Natural killer cell (primary cell): ENCODE measurements at places on chromosomes 5 and 9. TPM values are rescaled to one million over a fixed set of nuclear protein-coding genes. Genes with fewer than 3 reads are reported as not detected.

PROB1 gene
- 0.96 TPM for total RNA-seq

TERT gene
- not detected for total RNA-seq

ZNG1A gene
- total RNA-seq, result 12.1 TPM

OMD gene
- not detected for total RNA-seq

TRMT10B gene
- total RNA-seq, result 15.4 TPM

DNA sequence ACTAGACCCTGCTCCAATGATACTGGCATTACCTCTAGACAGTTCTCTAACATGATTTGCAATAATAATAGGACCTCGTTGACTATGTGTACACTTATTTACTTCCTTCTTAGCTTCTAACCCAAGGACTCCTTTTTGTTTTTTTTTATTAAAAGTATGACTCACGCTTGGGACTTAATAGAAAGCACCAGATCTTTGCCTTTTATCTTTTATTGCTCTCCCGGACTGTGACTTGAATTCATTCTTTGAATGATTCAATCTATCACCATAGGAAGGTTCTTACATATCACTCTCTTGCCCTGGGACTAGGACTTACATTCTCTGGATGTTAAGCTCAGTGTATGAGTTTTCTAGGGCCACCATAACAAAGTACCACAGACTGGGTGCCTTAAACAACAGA lies 9.0 kb downstream of the C9 start:
- no peak for DNase-seq

- DNase-seq, result no peak
Measured at GRCh38 chr9:115016344-115016743, 86.0 kb upstream of the TNFSF8 start.

DNA sequence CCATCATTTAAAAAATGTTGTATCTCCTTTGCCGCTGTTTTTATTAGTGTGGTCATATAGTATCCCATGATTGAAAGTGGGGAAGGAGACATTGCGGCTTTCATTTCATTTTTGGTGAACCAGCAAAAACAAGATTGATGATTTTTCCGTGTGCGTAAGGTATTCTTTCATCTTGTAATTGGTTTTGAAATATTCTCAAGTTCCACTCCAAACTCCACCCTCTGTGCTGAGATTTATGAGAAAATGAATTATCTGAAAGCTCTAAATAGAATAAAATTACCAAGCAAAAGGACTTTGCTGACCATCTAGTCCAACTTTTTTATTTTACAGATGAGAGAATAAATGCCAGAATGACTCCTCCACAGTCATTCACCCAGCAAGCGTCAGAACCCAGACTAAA lies 103.1 kb upstream of the MPDZ start:
- DNase-seq, result no peak

DNA sequence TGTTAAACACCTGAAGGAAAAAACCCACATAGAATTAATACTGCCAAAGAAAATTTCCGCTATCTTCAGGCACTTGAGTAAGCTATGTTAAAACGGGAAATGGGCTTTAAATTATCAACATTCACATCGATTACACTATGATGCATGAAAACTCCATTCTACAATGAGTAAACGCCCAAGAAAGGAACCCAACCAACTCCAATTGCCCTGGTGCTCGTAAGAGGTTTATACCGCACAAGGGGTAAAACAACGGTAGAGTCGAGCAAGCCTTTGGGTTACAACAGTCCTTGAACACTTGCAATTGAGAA lies 1.0 kb downstream of the AGTPBP1 start:
- no peak for DNase-seq

DNA sequence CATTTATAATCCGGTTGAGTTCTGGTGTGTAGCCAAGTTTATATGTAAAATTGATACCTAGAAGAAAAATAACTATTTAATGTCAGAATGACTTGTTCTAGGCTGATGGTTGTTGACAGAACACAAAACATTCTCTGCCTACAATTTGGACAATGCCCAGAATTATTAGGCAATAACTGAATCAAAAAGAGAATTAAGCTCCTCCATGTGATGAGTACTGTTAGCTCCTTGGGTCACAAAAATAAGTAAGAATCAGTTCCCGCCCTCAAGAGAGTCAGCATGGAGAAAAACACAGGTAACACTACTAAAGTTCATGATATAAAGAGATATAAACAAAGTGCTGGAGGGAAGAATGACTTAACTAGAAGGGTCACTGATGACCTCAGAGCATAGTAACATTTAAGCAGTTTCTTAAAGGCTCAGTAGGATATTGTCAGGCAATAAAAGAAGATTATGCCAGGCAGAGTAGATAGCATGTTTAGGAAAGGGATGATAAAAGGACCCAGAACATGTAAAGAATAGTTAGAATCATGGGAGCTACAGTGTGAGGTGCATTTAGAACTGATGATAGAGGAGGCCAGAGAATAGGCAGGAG lies 200.5 kb upstream of the ACTBL2 start:
- no peak for DNase-seq

DNA sequence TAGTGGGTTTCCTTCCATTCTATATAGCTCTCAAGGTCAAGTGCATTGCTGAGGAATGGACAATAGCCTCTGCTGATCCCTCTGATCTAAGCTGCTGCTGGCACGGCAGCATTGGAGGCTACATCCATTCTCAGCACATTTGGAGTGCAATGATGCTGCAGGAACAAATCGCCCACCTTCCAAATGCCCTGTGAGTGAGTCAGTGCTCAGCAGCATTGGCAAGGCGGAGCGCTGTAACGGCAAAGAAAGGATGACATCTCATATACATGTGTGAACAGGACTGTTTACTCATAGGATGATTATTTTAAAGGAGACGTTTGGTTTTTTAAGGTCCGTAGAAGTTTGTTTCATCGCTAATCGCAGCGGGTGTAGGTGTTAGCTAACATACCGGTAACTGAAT lies 408.7 kb downstream of the ARHGEF28 start:
- DNase-seq, result no peak

DNA sequence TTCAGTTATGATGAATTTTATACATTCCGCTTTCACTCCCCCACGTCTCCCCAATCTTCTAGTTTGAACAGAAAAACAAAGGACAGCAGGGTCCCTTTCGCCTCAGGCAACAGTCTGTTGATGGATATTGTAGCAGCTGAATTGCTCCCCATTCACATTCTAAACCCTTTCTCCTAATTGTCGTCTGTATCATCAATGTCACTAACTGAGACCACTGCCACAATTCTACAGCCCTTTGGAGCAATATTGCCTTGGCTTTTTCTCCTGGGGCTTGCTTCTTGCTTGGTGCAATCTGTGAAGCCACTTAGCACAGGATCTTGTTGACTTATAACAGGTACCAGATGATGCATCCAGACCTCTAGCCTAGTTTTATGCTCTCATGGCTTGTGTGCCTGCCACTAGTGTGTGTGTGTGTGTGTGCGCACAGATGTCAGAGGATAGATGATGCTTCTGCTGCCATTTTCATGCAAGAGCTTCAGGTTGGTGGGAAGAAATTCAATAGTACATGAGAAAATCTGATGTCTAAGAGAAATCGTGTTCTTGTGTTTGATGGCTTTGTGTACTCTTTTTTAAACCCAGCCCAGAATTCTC lies 195.2 kb upstream of the ISL1 start:
- no peak for DNase-seq

DNA sequence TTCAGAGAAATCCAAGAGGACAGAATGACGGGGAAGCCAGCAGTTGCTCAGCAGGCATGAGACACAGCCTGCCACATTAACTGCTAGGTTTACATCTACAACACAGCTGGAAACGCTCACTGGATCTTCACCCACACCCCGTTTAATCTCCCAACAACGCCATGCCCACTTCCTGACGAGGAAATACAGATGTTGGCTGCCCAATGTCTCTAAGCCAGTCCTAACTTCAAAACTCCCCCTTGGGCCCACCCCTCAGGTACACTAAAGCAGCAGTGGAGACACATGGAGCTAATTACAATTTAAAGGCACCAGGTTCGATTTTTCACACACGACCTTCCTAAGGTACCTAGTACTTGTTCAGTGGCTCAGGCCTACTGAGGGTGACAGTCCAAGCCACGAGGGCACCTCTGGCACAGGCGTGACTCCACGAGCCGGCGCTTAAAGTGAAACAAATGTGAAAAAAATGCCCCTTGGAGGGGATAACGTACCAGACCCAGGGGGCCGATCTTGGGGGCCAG lies 904 bp downstream of the RPL12 start:
- DNase-seq, result no peak

GRCh38 chr5:135508496-135509005 lies 27.2 kb downstream of the NEUROG1 start:
- no peak for DNase-seq

- no peak for DNase-seq
Measured at GRCh38 chr9:75983319-75984045, 93.0 kb downstream of the PCSK5 start.

DNA sequence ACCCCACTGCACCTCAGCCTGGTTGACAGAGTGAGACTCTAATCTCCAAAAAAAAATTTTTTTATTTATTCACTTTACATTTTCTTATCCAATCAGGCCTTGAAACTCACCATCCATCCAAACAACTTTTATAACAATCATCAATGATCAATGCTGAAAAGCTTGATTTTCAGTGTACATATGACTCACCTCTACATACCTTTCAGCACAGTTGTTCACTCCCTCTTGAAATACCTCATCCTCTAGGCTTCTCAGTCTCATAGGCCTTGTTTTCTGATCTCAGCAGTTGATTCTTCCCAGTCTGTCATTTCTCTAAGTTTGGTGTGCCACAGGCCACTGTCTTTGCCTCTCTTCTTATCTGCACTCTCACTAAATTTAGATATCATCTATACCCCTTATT lies 36.2 kb downstream of the GRIN3A start:
- DNase-seq, result no peak

DNA sequence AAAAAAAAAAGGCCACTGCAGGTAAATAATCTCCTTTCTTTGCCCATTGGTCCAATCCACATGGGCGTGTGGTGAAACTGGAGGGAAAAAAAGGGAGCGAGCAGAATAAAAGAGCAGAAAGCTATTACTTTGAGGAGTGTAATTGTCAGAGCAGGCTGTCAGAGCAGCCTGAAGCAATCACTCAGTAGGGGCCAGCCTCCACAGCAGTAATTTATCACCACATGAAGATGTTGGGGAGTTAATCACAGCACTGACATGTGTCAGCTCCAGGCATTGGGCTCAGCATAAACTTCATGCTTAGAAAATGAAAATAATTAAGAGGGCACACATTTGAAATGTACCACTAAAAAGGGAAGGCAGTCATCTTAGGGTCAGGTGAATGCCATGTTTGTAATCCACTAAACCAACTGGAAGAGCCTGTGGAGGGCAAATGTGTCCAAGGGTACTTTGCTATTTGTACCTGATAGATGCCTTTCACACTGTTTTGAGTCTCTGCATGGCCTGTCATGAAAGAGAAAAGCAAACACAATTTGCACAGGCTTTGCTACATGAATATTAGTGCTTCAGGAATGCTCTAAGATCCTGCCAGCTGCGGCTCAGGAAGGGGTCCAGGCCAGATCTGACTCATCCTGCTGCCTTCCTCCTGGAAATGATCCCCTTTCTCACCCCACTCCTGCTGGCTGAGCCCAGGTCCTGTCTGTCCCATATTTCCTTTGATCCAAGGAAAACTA lies 2.9 kb upstream of the PTGER4 start:
- DNase-seq, result no peak
